ENCODE measurements at places on chromosomes 6 and 20.

DNA sequence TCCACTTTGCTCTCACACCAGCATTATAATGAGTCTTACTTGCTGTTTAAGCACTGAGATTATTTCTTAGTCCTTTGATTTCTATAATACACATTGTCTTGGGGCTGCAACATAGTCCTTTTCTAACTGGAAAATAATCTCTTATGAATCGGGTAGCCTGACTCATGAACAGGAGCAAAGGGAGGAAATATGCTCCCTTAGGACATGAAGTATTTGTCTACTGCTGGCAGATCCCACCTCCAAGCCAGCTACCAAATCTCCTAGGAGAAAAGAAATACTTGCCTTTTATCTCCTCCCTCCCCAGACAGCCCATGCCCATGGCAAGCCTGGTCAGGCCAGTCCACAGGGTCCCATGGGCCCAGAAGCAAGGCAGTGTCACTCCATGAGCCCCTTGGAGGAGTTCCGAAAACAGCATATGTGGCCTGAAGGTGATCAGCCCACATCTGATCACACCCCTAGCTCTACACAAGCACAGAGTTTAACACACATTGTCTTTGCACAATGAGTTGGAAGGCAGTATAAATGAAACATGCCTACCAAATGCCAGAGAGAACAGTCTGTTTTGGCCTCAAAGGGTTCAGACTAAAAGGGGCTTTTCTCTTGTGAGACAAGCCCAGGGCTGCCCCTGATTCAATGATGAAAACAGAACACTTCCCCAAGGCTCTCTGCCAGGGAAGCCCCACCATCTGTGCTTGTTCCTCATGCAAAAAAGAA is 37.1 kb upstream of the SLC4A11 start:
- no peak for DNase-seq

DNA sequence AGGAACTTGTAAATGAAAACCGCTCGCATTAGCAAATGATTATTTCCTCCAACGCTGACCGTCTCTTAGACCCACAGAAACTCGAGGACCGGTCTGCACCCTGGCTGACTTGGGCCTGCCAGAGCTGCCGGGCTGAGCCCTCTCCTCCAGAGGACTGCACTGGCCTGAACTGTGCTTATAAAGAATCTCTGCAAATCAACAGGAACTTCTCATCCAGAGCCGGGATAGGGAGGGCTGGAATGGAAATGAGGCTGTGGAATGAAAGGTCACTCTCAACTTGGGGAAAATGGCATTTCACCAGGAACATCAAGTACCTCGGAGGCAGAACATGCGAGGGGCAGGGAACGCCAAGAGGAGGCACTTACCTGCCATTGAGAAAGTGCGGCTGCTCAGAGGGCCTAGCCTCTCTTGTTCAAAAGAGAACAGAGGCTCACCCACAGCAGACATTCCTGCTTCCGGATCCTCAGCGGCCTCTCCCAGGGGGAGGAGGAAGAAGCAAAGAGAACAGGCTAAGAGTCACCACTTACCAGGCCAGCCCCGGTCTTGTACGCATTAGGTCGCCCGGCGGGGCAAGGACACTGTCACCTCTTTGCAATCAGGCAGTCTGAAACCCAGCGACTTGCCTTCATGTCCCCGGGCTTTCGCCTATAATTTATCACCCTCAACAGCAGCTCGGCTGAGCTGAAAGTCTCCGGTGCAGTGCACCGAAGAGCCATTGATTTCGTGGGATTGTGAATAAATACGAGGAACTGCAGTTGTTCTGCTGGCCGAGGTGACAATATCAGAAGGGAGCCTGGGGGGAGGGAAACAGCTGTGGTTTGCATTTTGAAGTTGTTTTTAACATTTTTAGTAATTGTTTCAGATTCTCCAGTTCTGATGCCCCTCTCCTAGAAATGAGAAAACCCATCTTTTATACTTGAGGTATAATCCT is 37.6 kb downstream of the ZMYND8 start:
- DNase-seq = no peak

DNA sequence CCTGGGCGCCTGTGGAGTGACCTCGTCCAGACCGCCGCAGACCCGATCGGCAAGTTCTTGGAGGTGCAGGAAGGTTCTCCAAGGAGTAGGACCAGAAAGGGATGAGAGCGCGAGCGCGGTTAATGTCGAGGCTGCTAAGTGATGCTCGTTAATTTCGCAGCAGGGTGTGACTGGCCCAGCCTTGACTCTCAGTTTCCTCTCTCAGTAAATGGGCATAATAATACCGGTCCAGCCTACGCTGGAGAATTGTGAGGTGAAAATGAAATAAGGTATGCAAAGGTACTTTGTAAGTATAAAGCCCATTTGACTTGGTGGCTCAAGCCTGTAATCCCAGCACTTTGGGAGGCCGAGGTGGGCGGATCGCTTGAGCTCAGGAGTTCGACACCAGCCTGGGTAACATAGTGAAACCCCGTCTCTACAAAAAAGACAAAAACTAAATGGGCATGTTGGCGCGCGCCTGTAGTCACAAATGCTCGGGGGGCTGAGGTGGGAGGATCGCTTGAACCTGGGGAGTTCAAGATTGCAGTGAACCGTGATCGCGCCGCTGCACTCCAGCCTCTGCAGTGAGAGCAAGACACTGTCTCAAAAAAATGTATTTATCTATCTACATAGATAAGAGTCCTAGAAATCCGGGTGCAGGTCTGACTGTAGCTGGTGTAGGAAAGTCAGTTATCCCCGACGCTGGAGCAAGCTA is 634 bp upstream of the BTBD9 start:
- no peak for DNase-seq

GRCh38 chr6:129996387-129996786 is 22.0 kb upstream of the L3MBTL3 start:
- no peak for DNase-seq

DNA sequence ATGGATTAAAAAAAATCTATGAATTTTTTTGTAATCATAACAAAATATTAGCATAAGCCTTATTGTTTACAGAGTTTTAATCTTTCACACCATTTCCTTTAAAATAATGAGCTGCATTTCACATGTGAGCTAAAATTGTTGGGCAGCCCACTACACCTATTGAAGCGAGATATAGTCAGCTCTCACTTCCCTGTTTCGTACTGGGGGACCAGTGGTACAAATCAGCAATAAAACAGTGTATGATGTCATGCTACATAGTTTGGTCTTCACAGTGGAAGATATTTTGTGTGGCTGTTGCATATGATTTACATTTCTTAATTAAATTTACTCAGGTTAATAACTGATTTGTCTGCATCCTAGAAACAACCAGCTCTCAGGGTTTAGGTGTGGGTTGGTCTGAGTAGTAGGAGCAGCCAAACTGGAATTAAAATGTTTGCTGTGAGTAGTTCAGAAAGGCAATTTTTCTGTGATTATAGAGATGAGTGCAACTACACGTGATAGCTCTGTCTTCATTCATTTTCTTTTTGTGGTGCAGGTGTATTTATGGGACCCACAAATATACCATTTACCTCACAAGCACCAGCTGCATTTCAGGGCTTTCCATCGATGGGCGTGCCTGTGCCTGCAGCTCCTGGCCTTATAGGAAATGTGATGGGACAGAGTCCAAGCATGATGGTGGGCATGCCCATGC is 99.3 kb downstream of the B3GAT2 start:
- DNase-seq = no peak

DNA sequence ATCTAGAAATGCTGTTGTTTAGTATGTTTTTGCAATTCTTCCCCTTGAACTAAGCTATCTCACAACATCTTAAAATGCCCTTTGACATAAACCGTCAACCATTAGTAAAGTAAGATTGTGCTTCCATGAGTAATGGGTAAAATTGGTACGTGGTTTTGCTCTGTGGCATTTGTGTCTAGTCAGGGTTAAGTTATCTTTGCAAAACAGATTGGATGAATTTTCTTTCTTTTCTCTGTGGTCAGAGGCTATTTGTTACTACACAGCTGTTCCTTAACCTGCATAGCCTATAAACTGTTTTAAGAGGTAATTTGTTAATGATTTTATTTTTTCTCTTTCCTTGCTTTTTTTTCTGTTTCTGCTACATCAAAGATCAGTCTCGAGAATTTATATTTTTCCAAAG is 75.4 kb downstream of the RPP40 start:
- no peak for DNase-seq
